NAMALWA (cell line): ENCODE measurements at places on chromosomes 2 and 18.

DNA sequence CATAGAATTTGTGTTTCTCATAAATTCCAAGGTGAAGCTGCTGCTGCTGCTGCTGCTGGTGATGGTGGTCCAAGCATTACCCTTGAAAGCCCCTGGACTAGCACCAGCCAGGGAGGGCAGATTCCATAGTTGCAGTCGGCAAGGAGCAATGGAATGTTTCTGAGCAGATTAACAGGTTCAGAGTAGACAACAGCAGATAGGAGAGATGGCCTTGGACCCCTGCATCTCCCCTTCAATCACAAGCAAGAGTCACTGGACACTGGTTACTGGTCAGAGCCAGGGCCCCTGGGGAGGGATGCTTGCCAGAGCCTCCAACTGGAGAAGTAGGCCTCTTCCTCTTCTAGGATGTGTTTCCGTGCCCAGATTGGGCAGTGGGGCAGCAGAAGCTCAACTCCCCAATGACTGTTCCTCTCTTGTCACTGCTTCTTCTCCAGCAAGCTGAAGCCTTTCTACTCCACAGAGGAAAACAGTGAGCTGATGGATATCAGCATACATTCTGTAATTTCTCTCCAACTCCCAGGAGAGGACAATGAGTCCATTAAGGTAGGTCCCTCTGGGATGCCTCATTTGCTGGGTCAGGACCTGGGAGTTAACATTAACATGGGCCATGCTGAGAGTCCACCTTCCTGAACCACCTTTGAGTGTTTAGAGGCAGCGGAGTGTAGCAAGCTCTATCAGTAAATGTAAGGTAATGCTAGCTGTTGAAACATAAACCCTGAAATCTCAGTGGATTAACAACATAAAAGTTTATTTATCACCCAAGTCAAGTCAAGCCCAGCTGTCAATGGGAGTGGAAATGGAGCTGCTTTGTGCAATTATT is 35.3 kb downstream of the MROH2A start:
- no peak for DNase-seq

DNA sequence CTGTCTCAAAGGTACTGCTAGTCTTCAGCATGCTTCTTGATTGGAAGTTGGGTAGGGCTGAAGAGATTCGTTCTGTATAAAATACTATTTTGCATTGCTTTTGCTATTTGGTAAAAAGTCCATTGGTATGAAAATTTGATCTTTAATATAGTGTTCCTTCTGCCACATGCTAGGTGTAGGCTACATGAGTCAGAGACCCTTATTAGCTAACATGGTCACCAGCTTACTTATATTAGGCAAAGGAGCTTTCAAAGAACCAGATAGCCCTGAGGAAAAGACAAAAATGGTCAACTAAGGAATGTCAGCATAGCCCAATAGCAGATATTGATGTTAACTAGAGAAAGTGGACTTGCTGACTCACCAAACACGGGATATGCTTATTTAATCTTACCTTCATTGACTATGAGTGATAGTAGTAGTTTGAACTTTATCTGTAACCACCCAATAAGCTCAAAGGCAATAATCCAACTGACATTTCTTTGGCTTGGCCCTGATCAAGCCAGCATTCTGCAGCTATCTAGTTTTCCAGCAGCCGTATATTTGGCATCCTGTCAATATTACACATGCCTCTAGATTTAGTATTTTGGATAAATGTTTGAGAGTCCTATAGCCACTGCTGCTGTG is 110.0 kb downstream of the TPGS2 start:
- no peak for DNase-seq

- no peak for DNase-seq
Observed at GRCh38 chr18:45962461-45962860, 4.7 kb downstream of the EPG5 start.

DNA sequence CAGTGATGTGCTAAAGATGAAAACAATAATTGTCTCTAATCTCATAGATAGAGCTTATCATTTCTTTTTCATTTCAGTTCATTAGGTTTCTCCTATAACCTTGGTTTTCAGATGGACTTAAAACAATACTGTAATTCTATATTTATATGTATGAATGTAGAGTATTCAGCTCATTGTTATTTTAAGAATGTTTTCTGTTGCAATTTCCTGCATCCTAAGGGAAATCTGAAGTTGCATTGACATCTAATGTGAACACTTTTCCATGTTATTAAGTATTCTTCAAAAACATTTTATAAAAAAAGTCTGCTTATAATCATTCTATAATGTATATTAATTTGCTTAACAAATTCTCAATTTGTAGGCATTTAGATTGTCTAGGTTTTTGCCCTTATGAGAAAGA is 288.9 kb downstream of the XIRP2 start:
- no peak for DNase-seq

DNA sequence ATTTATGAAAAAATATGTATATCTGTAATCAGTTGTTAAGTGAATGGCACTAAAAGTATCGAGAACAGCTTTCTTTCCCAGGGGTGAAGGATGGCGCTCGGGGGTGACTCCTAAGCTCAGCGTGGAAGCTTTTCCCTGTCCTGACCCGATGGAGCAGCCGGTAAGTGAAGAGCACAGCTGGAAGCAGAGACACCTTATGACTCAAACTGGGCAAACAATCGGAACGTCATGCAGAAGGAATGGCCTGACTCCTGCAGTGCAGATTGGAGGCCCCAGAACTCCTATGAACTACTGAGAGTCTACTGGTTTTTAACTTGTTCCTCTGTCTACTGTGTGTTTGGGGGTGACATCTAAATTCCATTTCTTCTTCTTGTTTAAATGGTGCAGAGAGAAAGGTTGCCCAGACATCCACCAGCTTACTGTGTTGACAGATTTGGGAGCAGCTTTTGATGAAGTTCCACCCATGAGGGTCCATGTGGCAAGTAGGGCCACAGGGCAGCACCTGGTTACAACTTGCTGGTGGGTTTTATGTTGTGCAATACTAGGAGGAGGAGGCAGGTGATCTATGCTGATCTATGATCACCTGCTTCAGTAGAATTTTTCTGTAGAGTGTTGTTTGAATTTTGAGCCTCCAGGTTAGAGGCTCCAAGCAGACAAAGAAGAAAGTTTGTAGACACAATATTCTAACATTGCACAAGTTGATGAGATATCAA is 52.8 kb upstream of the TMEM182 start:
- no peak for DNase-seq

DNA sequence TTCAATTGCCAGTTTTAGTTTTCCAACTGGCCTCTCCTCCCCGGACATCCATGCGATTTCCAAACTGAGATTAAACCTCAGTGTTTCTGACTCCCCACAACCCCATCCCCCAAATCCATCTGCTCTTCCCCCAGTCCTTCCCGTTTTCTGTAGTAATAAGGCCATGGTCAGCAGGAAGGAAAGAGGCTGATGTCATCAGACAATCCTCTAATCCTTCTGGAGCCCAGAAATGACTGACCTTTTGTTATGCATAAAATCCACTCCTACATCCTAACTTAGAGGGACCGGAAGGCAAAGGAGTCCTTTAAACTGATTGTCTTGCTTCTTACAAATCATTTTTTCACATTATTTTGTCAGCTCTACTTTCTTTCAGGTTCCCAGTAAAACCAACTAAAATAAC is 155.8 kb downstream of the INO80D start:
- no peak for DNase-seq

DNA sequence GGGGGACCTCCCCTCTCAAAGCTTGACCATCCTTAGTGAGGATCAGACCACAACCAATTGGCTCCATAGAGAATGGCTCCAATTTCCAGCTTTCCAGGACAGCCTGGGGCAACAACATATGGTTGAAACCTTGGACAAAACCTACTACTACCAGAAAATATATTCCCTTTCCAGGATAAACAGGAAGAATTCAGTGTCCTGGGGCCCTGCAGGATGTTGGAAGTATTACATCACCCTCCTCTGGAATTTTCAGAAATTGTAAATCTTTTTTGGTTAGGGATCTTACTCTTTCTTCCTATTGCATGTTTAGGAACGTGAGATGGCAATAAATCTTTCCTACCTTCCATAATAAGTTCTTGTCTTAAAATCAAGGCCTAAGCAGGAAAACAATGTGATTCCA is 158.9 kb upstream of the MEIS1 start:
- no peak for DNase-seq

DNA sequence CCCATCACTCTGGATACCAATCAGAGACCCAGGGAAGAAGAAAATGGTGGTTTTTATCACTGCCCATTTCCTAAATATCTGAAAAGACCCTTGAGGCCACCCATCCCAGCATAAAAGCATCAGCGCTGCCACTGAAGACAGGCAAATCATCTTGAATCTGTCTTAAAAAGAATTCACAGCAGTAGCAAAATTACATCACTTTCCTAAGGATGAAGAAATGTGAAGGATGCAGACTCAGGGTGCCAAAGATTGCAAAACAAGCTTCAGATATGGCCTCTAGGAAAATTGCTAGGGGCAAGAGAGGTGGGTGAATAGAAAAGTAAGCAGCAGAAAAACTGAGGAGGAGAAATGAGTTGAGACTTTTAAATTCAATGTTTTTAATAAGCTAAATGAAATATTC is 70.0 kb downstream of the SLC25A12 start:
- DNase-seq = no peak

GRCh38 chr2:11681722-11682589 is 12.0 kb upstream of the NTSR2 start:
- DNase-seq = peak; percentile 71

DNA sequence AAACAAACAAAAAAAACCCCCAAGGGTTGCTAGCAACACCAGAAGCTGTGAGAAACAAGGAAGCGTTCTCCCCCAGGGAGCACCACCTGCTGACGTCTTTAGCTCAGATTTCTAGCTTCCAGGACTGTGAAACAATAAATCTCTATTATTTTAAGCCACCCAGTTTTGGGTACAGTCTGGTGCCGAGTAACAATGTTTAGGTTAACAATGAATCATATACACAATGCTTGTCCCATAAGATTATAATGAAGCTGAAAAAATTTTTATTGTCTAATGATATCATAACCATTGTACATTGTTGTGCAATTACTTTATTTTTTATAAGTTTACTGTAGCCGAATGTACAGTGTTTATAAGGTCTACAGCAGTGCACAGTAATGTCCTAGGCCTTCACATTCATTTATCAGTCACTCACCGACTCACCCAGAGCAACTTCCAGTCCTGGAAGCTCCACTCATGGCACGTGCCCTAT is 72.1 kb upstream of the CAB39 start:
- DNase-seq = no peak

DNA sequence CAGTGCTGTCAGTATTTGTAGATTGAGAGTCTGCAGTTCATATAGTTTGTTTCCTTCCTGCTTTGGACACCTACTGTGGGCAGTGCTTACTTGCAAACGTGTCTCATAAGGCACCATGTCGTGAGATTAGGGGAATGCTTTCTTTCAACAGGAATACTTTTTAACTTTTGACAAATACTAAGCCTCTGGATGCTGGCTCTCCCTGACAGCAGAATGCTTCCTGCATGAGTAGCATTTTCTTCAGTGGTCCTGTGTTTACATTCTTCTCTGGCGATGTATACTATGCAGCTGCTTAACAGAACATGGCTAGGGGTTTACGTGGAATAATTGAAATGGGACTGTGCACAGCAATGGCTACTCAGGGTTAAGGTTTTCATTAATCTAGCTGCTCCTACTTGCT is 807.5 kb downstream of the MBD2 start:
- DNase-seq = no peak

DNA sequence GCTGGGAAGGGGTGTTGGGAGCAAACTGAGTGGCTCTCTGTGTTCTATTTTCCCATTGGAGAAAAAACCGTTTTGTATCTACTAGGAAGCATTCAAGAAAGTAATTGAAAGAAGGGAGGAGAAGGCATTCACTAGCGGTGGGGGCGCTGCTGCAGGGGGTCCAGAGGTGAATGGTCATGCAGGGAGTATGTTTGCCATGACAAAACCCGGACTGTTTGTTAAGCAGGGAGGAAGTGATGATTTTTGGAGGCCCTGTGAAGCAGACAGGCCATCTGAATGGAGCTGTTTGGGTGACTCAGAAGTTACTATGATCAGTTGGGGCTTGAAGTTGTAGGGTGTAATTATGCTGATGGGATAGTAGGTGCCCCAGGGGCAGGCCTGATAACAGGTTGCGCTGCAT is 7.0 kb downstream of the TAF4B start:
- DNase-seq = no peak

GRCh38 chr2:94979406-94980375 is 45.8 kb upstream of the MAL start:
- no peak for DNase-seq

DNA sequence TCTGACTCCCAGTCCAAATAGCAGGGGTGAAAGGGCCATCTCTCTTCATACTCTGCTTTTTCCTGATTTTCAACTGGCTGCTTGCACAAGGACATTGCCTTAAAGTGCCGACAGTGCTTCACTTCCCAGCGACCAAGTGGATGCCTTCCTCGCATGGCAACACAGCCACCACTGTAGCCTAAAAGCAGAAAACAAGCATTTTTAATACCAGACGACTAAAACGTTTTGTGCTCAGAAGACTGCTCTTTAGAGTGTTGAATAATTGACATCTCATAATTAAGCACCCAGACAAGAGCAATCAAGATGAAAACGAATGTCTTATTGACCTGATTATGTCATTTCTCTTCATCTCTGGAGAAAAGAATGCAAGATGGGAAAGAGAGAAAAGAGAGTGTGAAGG is 75.2 kb downstream of the PLA2R1 start:
- no peak for DNase-seq

- DNase-seq = no peak
Observed at GRCh38 chr2:29219374-29219773, 104.2 kb downstream of the CLIP4 start.

DNA sequence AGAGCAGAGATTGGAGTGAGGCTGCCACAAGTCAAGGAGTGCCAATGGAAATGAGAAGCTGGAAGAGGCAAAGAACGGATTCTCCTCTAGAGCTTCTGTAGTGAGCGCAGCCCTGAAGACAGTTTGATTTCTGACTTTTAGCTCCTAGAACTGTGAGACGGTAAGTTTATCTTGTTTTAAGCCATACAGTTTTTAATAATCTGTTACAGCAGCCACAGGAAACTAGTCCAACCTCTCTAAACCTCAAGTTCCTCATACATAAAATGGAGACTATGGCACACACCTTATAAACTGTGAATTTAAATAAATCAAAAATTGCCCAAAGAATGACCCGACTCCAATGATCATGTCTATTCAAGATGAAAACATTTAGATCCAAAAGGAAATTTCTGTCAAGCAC is 596.5 kb downstream of the BCL11A start:
- DNase-seq = no peak

GRCh38 chr18:29181151-29181901 is 1004.4 kb upstream of the CDH2 start:
- DNase-seq = no peak

DNA sequence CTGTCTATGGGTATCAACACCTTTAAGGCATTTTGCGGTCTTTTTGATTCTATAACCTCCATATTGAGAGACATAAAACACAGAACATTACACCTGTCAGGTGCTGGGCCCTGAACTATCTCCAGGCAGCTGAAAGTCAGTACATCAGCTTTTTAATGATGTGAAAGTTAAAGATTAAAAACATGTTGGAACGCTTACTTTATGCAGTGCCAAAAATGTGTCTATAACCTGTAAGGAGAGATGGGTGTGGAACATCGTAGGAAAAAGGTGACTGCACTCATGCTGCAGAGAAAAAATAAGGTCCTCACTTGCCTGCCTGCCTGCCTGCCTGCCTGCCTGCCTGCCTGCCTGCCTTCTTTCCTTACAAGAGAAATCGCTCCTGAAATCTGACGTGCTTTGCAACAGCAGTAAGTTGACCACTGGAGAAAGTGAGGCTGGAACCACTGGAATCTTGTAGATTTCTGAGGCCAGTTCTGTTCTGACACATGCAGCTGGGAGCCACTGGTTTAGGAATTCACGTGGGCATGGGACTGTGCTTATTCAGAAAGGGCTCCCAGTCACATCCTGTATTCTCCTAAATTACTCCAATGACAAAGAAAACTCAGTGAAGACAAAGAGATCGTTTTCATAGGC is 34.1 kb downstream of the BCL11A start:
- DNase-seq = no peak

GRCh38 chr2:182718459-182718858 is 2.4 kb downstream of the DNAJC10 start:
- DNase-seq = peak; percentile 28
